ENCODE measurements at places on chromosomes 6 and 20. TPM values are rescaled to one million over a fixed set of nuclear protein-coding genes. Genes with fewer than 3 reads are reported as not detected.

The AKAP7 gene
- total RNA-seq = 1.8 TPM

The MAP7 gene
- total RNA-seq = 0.63 TPM

The ZSCAN16 gene
- total RNA-seq = 11.0 TPM

The SPATS1 gene
- not detected for total RNA-seq

The SLC17A2 gene
- total RNA-seq = not detected

The C20orf96 gene
- total RNA-seq = 4.2 TPM

The MATN4 gene
- total RNA-seq = 0.06 TPM

All from bladder microvascular endothelial cell (primary cell).